ENCODE measurements at places on chromosomes 3 and 15.

- peak; percentile 4 for DNase-seq
These were observed 19.7 kb downstream of the ITGA11 start for GRCh38 chr15:68412218-68412617.

GRCh38 chr3:94115482-94115881 lies 52.6 kb downstream of the NSUN3 start:
- DNase-seq = no peak

DNA sequence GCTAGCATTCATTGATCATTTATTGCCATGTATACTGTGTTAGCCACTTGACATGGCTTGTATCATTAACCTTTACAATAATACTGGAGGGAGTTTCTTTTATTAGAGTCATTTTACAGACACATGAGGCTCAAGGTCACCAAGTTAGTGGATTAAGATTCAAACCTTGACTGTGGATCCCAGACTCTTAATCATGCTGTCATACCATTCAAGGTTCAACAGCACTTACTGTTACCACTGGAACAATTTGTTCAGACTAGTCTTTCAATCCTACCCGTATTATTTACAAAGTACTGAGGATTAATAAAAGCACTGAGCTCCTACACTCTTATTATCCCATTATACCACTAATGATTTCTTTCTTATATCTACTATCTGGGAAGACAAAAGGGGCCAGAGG lies 1.2 kb downstream of the COX17 start:
- no peak for DNase-seq

- DNase-seq = no peak
These were observed 27.1 kb upstream of the C3orf49 start for GRCh38 chr3:63791974-63792373.

GRCh38 chr3:146464783-146465182 lies 4.6 kb downstream of the PLSCR2 start:
- no peak for DNase-seq

DNA sequence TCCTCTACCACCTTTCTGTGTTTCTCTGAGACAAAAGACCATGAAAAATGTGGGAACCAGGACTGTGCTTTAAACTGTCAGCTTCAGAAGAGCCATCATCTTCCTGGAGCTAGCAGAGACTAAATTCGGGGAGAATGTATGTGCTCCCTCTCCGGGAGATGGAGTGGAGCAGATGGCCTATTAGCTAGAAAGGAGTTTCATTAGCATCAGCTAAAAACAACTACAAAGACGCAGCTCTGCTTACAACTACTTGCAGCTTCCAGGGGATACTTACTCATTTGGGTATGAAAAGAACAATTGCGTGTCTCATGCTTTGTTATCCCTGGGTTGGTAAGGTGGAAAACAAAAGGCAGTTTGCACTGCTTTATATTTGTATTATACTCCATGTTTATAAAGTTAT lies 159.6 kb downstream of the MFSD1 start:
- no peak for DNase-seq

DNA sequence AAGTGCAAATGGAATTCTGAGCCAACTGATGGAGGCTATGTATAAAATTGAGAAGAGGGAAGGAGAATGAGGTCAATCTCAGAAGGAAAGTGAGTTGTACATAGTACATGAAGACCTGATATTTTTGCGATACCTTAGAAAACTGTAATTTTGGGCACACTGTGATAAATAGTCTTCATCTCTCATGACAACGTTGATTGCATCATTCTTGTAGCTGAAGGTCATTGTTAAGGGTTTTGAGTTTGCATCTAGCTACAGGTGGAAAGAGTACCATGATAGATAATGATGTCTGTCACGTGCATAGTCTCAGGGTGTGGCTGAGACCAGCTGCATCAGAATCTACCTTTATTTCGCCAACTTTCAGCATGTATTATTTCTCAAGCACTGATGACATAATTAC lies 435.4 kb upstream of the MDFIC2 start:
- no peak for DNase-seq

DNA sequence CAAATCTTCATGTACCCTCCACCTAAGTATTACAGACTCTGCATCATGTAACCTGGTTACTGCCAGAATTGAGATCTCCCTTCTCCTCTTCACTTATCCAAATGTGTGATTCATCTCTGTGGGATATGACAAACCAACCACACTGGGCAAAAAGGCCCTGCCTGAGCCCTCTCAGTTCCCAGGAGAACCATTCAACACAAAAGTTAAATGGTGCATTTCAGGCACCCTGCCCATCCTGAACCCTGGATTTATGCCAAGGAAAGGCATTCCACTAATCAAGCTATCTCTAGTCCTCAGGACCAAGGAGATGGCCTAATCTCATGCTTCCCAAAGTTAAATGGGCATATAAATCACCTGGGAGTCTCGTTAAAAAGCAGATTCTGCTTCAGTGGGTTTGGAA lies 108.5 kb downstream of the TNIK start:
- DNase-seq = no peak

DNA sequence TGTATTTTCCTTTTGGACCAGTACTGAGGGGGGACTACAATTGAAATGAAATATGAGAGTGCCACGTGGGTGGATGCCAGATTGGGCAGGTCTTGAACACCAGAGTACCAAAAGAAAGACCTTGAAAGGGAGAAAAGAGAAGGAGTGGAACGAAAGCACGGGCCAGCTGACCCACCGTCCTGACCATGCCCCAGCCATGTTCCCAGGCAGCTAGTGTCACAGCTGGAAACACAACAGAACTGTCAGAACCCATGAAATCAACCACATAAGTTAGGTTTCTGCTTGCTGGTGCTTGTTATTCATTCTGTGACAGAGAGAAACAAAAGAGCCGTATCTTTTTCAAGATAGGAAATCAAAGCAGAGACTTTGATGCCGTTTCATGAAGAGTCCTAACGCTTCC lies 268.8 kb downstream of the MEX3B start:
- no peak for DNase-seq

- DNase-seq = no peak
These were observed 60.2 kb downstream of the GRM7 start for GRCh38 chr3:6921066-6921465.

- peak; percentile 25 for DNase-seq
These were observed 7.1 kb upstream of the LARS2 start for GRCh38 chr3:45381168-45381852.

DNA sequence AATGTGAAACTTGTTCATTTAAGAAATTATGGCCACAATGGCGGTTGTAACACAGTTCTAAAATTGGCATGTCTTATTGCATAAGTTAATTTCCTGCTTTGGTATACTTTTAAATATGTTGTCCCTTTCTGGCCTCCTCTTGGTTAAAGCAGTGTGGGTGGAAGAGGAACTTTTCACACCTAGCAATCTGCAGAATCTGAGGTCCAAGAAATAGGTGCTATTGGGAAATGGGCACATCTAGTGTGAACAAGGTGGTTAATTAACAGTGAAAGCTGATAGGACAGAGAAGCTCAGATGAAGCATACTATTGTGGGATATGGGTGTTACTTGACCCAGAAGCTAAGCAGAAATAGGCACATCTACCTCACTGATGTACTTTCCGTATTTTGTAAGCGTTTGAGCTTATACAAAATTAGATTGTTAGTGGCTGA lies 10.6 kb downstream of the CMC1 start:
- no peak for DNase-seq

GRCh38 chr3:10667901-10668476 lies 148.0 kb upstream of the SLC6A11 start:
- DNase-seq = no peak

DNA sequence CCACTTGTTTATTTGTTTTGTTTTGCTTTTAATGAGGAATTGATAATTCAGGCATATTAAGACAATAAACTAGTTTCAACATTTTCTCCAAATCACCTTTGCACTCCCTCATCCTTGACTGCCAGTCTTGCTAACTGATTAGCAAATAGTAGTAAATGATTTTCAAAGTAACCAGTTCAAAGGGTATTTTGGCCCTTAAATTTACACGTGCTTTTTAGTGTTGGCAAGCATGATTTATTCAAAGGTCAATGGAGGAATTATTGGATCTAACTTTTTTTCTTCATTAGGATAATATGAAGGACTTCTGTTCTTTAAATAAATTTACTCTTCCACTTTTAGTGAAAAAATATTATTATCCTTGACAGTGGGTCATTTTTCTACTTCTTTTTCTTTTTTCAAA lies 53.8 kb downstream of the BCHE start:
- DNase-seq = no peak

GRCh38 chr3:160616716-160617115 lies 51.3 kb upstream of the KPNA4 start:
- no peak for DNase-seq

GRCh38 chr3:141408596-141408995 lies 40.3 kb downstream of the ZBTB38 start:
- no peak for DNase-seq

- no peak for DNase-seq
These were observed 122.8 kb upstream of the CGNL1 start for GRCh38 chr15:57253500-57253899.

- no peak for DNase-seq
These were observed 45.6 kb upstream of the PAQR5 start for GRCh38 chr15:69253156-69253555.

DNA sequence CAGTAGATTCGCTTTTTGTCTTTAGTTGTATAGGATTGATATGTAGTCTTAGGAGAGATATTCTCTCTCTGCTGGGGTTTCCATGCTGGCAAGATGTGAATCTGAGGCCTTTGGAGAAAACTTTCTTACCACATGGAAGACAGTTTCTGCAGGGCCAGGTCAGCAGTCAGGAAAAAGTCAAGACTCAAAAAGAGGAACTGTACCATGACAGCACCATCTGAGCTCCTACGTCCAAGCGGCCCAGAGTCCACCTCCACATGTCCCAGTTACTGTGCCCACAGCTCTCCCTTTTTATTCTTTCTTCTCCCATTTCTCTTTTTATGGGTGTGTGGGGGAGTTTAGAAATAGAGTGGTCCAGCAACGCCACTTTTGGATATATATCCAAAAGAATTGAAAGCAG lies 172.0 kb downstream of the MTHFS start:
- no peak for DNase-seq

GRCh38 chr3:193982258-193982659 lies 153.7 kb upstream of the HES1 start:
- DNase-seq = no peak

GRCh38 chr15:77186594-77187011 lies 115.7 kb upstream of the TSPAN3 start:
- no peak for DNase-seq

DNA sequence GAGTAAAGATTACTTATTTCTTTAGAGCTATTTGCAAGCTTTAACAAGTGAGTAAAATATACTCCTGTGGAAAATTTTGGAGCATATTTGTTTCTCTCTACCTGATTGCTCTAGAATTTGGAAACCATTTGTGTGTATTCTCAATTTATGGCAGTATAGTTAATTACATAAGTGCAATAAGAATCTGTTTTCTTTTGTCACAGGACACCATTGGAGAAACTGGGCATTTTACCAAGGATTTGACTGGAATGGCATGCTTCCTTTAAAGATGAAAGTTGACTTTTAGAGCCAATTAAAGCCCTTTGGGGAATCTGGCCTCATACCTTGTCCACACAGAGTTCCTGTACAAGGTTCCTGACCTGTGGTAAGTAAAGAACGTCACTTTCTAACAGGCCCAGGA lies 38.4 kb downstream of the PAQR5 start:
- no peak for DNase-seq

- no peak for DNase-seq
These were observed 62.2 kb downstream of the CASR start for GRCh38 chr3:122245513-122246174.

- no peak for DNase-seq
These were observed 183.3 kb downstream of the NR1D2 start for GRCh38 chr3:24128199-24129005.

- DNase-seq = no peak
These were observed 32.0 kb downstream of the PIK3CA start for GRCh38 chr3:179179979-179180759.

DNA sequence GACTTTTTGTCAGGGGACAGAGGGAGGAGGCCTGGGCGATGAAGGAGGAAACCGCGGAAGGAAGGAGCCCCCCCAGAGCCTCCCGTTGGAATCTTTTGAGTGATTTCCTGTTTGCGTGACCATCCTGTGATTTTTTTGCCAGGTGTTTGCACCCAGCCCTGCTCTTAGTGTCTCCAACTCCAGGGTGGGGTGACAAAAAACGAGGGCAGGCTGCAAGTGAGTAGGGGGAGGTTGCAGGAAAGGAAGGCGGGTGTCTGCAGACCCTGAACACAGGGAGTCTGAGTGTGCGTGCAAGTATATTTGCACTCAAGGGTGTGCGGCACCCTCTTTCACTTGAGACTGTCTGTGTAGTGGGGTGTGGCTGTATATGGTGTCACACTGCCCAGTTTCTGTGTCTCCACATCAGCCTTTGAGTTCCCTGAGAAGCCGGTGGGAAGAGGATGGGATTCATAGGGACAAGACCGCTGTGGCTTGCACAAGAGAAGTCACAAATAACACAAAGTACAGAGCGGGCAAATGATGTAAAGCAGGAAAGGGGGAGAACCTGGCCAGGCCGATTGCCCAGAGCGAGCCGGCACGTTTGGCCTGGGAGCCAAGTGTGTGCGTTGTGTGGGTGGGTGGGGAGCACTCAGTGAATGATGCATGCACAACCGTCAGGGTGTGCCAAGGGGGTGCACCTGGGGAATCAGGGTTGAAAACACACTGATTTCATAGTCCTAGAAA lies 6.6 kb downstream of the ISLR2 start:
- DNase-seq = no peak

DNA sequence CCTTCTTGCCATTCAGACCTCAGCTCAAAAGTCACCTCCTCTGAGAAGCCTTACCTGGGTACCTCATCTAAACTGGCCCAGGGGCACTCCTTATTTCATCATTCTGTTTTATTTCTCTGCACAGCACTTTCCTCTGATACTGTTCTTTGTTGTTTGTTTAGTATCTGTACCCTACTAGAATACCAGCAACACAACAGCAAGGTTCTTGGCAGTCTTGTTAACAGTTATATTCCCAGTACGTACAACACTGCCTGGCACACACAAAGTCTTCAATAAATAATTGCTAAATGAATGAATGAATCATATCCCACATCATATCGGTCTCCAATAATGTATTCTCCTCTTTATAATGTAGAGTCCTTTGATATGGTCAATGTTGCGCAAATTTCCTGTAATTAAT lies 188.1 kb downstream of the FOXP1 start:
- no peak for DNase-seq

DNA sequence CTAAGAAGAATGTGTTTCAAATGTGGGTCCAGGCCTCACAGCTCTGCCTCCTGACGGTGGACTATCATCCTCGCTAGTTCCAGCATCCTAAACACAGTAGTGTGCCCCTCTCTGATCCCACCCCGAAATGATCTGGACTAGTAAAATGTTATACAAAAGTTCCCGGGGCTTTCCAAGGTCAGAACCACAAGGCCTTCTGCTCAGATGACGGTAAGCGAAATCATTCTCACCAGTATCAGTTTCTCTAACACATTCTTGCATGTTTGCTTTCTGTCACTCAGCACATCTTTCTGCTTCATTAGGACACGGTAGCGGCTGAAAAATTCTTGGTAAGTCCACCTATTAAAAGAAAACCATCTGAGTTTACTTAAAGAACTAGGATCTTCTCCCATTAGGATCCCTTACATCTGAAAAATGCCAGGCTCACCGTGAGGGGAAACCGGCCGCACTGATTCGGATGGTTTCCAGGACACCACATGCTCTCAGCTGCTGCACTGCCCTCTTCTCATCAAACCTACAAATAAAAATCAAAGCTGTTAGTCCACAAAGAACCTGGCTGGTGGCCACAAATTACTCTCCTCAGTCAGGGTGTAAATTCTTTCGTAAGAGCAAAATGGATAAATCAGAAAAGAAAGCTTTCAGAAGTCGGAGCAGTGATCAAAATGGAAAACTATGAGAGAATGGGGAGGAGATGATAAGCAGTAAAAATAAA lies 83.9 kb upstream of the MYO5C start:
- peak; percentile 40 for DNase-seq

All from activated T-cell treated with anti-CD3 and anti-CD28 coated beads, Interleukin-2, amount 50 U/mL, for 48 hours (primary cell).